ENCODE measurements at places on chromosomes 7 and 10. TPM values are rescaled to one million over a fixed set of nuclear protein-coding genes. Genes with fewer than 3 reads are reported as not detected.

MOSPD3 gene
- total RNA-seq: 12.6 TPM

SLC12A9 gene
- total RNA-seq: 17.6 TPM

HIBADH gene
- 18.2 TPM for total RNA-seq

DNA sequence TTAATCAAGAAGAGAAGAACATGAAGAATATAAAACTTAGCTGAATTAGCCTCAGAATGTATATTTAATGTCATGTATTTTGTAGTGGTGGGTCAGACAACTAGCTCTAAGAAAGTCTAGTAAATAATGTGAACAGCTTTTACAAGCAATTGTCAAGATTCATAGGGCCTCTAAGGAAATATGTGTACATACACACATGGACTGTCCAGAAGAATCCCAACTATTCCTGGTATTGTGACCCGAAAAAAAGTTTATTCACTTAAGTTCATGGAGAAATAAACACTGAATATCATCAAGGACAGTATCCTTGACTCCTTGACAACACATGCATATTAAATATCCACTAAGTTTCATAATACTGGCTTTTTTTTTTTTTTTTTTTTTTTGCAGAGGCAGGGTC, 11.4 kb upstream of the TWIST1 start:
- DNase-seq: no peak

DNA sequence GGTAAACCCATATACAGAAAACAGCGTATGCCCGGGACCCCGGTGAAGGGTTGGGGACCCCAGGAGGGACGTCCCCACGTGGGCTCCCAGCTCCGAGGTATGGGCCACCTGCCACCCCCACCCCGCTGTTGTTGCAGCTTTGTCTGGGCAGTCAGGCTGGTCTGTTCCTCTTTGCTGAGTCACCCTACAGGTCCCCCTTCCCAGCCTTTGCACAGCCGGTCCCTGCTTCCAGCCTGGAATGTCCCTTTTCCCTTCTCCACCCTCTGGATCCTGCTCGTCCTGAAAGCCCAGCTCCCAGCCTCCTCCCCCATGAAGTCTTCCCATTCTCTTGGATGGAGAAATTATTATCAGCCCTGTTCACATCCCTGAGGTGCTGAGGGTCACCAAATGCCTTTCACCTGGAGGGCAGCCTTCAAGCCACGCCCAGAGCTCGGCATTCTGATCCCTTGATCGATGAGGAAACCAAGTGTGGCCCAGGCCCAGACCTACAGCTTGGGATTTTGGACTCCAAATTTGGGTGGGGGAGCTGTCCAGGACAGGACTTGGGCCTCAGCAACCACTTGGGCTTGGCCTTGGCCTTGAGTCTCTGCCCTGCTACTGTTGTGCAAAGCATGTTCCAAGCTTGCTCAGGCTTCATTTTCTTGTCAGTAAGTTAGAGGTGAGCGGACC, 2.6 kb downstream of the CLDN4 start:
- DNase-seq: no peak

- DNase-seq: no peak
Measured at GRCh38 chr10:98444314-98445006, 2.3 kb downstream of the HPS1 start.

CALML5 gene
- total RNA-seq: not detected

ZSWIM8 gene
- total RNA-seq: 72.0 TPM

GRCh38 chr7:461453-462172, 58.0 kb downstream of the PDGFA start:
- no peak for DNase-seq

- DNase-seq: no peak
Measured at GRCh38 chr10:80771902-80772555, 234.3 kb downstream of the SH2D4B start.

LRRD1 gene
- not detected for total RNA-seq

- DNase-seq: no peak
Measured at GRCh38 chr7:15257689-15258088, 304.1 kb downstream of the AGMO start.

GRCh38 chr10:103554488-103555324, 61.2 kb downstream of the NEURL1 start:
- peak; percentile 23 for DNase-seq

HDAC9 gene
- total RNA-seq: 2.9 TPM

DNA sequence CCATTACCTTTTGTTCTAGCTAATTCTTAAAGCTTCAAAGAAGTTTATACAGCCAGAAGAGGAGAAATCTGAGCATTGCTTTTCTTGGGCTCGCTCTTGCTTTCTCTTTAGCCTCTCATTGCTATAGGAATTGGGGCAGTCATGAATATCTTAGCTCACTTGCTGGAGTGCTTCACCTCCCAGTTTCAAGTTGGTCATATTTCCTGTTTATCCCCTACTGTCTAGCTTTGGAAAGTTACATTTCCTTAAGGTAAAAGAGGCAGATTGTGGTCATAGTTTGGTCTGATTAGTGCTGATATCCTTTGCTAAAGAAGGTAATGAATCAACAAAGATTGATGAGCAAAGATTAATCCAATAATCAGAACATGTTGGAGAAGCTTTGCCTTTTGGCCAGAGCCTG, 77.7 kb upstream of the GLI3 start:
- DNase-seq: no peak

DNA sequence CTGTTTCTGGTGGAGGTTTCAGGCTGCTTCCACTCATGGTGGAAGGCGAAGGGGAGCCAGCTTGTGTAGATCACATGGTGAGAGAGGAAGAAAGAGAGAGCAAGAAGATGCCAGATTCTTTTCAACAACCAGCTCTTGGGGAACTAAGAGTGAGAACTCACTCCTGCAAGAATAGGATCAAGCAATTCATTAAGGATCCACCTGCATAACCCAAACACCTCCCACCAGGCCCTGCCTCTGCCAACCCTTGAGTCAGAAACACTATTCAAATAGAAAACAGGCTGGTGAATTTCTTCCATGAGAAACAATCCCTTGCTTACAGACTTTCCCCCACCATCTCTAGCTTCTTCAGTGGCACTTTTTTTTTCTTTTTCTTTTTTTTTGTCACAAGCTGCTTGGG, 317.2 kb downstream of the GPR158 start:
- no peak for DNase-seq

DNA sequence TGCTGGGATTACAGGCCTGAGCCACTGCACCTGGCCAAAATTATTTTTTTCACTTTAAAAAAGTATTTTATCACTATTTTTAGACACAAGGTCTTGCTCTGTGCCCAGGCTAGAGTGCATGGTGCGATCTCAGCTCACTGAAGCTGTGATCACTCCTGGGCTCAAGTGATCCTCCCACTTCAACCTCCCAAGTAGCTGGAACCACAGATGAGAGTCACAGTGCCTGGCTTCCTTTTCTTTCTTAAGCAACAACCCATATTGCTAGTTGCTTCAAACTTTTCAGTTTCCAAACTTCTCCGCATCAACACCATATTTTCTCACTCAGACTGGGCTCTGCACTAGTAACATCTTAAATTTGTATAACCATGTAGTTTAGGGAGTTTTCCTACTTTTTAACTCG, 9.5 kb upstream of the SMC3 start:
- no peak for DNase-seq

ZNF804B gene
- not detected for total RNA-seq

DNA sequence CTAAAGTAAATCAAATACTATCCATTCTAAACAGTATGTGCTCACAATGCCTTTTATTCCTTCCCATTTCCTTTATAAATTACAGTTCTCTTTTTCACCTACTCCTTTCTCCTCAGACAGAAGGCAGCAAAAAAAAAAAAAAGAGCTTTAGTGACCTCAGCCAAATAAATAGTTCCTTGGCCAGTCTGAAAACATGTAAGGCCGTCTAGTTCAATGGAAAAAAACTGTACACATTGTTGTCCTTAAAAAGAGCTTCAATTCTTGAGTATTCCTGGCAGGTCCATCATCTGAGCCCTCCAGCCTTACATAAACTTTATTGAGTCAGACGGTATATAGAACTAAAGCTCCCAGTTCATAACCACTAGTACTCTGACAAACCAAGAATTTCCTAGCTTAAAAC, 185.4 kb downstream of the CACNA2D1 start:
- DNase-seq: no peak

TRIM74 gene
- total RNA-seq: 1.8 TPM

GRCh38 chr10:61140765-61141392, 196.9 kb upstream of the RHOBTB1 start:
- DNase-seq: no peak

GRCh38 chr10:131692686-131693334, 208.0 kb upstream of the PPP2R2D start:
- no peak for DNase-seq

DNA sequence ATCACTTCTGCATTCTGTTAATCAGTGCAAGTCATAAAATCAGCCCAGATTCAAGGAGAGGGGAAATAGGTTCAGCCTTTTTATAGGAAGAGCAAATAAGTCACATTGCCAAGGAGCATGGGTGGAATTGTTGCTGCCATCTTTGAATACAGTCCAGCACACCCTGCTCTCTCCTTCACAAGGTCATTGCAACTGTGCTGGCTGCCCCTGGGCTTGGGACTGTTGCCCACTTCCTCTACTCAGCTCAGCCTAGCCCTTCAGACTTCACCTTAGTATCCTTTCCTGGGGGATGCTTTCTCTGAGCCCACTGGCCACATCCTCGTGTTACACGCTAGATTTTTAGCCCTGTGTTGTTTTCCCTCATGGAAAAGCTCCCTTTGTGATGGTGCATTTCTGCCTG, 527.7 kb downstream of the GALNT17 start:
- DNase-seq: no peak

- no peak for DNase-seq
Measured at GRCh38 chr10:34386921-34387320, 428.2 kb downstream of the PARD3 start.

DNA sequence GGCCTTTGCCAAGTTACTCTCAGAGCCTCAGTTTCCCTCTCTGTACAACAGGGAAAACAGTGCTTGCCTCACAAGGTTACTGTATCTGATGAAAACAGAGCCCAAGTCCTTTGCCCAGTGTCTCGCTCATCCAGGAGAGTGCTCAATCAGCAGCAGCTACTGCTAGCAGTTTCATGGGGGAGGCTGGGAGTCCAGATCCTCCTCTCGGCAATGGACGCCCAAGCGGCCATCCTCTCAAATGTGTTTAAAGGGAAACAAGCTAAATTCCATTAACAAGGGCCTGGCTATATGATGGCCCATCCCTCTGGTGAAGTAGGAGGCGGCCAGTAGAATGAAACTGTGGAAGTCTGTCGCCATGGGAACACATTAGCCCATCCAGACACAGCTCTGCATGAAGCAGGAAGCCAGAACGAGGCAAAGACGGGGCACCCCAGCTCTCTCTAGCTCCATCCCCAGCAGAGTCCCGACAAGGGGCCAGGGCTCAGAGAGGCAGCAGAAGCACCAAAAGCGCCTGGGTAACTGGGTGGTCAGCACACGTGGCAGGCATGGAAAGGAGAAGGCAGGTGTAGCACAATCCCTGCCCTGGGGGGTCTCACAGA, 35.2 kb downstream of the FAM53B start:
- no peak for DNase-seq

Data from activated T-cell treated with anti-CD3 and anti-CD28 coated beads, Interleukin-2, amount 50 U/mL, for 72 hours (primary cell).